ENCODE measurements at places on chromosomes 3 and 15.

- no peak for DNase-seq
These were observed 115.3 kb downstream of the MECOM start for GRCh38 chr3:169548194-169548593.

DNA sequence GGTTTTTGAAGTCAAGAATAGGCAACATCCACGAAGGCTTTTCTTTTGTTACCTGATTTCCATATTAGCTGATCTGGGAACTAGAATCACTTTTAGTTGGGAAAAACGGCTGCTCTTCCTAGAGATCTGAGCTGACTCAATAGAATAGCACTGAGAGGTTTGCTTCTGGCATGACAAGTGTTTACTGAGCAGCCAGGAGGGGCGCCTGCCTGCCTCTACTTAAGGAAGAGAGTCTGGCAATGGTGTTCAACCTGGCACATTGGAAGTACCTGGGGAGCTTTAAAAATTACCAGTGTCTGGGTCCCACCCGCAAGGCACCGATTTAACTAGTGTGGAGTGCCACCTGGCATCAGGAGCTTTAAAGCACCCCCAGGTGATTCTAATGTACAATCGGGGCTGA lies 34.4 kb downstream of the FAM43A start:
- DNase-seq: no peak

DNA sequence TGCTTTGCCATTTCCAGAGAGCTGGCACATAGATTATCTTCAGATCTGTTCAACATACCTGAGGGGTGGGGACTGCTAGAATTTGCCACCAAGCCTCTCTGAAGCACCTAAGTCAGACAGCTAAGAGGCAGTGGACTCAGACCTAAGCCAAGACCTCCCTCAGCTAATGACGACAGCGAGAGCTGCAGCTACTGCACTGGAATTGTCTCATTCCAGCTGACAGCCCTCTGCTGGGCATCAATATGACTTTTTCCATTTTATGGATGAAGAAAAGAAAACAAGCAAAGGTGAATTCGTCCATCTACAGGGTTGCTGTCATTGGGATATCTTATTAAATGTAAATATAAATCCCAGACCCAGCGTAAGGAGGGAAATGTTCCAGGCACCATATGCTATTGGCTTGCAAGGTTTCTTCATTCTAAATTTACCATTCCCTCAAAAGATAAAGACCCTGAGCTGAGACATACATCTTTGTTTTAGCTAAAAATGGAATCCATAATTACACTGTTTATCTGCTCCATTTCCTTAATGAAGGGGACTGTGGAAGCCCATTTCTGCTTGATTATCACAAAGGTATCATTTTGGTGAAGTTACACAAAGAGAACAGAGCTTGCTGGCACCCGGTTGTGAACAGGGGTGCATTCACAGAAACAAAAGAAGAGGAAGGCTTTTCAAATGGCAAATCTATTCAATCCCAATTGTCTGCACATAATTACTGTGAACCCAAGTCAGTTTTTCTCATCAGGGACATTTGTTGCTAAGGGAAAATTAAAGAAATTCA lies 85.5 kb upstream of the LRTM1 start:
- no peak for DNase-seq

- DNase-seq: no peak
These were observed 315.0 kb downstream of the OXSM start for GRCh38 chr3:26104851-26105251.

DNA sequence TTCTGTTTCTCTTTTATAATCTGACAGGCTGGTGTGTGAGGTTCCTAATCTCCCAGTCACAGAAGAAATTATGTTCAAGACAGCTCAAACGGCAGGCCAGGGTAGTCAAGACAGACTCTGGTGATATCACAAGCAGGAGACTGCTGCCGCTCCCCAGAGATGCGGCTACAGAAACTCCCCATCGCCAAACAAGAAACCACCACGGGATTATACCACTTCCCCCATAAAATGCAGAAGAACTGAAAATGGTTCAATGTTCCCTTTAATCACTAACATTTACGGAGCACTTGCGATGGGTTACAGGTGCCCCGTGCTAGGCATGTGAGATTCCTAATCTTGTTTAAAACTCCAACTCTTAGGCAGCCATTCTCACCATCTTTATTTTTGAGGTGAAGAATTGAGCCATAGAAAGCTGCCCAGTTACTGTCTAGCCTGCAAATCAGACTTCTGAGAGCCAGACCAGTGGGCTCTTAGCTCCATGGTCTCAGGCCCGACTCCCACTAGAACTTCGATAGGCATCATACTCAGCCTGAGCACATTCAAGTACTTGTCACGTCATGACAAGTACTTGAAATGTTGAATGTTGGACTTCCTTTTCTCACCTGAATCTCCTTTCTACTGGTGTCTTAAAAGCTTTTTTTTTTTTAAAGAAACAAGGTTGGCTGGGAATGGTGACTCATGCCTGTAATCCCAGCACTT lies 58.4 kb downstream of the TBC1D2B start:
- no peak for DNase-seq

DNA sequence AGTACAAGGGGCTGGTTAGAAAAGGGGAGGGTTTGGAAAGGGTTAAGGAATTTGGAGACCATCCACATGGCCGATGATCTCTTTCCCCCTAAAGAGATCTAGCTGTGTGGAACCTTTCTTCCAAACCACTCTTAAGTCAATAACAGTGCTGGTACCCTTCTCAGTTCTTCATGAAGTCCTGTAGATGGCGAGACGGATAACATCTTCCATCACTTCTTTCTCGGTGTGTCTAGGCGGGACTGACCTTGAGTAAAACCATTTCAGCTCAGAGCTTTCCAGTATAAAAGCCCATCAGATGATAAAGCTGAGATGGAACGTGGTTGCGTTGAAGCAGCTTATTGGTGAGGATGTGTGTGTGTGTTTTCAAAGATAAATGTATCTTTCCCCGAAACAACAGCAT lies 151.5 kb upstream of the BHLHE40 start:
- DNase-seq: no peak
